ENCODE measurements at places on chromosomes 2 and 18.

- no peak for DNase-seq
Measured at GRCh38 chr2:25400169-25400568, 58.4 kb upstream of the DNMT3A start.

DNA sequence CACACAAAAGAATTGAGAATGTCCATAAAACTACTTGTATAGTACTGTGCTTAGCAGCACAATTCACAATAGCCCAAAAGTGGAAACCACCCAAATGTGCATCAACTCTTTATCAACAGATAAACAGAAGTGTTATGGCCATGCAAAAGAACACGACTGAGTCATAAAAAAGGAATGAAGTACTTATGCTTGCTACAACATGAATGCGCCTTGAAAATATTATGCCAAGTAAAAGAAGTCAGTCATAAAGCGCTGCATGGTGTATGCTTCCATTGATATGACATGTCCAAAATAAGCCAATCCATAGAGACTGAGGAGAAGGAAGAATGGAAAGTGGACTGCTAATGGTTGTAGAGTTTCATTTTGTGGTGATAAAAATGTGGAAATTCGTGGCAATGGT lies 12.1 kb upstream of the MAP2 start:
- DNase-seq = no peak

- DNase-seq = no peak
Measured at GRCh38 chr18:73944715-73945114, 202.9 kb downstream of the FBXO15 start.

DNA sequence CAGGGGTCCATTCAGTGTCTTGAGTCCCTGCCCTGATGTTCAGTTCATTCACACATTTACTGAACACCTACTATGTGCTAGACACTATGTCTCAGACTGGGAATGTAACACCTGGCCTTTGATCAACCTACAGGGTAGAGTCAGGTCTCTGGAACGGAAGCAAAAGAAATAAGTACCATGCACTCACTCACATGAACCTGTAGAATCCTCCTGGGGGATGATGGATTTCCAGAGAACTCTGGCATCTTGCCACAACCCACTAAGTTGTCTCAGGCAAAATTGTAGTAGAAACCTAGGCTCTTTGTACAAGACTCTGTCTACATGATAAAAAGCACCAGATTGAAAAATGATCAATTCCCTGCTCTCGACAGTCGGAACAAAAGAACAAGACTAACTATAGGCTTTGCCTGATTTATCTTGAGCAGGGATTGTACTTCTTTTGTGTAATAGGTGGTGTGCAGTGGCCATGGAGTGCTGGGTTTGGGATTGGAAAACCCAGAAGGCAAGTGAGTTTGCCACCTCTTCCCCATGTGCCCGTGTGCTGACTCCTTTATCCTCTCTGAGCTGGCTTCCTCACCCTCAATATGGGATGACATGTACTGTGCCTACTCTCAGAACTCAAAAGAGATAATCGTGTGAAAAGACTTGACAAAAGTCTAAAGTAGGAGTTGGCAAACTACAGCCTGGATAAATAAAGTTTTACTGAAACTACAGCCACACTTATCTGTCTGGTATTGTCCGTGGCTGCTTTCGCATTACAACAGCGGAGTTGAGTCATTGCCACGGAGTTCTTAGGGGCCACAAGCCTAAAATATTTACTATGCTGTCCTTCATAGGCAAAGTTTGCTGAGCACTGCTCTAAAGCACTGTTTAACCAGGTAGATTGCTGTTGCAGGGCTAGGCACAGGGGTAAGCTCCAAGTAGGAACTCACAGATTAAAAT lies 4.4 kb downstream of the CAPN14 start:
- no peak for DNase-seq

GRCh38 chr18:77006305-77007175 lies 126.0 kb downstream of the MBP start:
- no peak for DNase-seq

DNA sequence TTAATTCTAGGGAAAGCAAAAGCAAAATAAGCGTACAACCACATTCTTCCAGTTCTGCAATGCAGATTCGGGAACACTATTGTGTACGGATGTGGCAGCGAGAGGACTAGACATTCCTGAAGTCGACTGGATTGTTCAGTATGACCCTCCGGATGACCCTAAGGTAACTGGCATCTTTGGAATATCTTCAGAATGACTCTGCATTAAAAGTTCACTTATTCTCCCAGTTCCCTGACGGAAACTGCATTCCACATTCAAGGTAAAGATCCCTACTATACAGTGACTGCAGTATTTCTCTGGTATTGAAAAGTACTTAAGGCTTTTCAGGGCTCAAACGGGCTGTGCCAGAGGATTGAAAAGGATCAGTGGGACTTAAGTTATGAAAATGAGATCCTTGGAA lies 10.9 kb downstream of the DDX18 start:
- no peak for DNase-seq

DNA sequence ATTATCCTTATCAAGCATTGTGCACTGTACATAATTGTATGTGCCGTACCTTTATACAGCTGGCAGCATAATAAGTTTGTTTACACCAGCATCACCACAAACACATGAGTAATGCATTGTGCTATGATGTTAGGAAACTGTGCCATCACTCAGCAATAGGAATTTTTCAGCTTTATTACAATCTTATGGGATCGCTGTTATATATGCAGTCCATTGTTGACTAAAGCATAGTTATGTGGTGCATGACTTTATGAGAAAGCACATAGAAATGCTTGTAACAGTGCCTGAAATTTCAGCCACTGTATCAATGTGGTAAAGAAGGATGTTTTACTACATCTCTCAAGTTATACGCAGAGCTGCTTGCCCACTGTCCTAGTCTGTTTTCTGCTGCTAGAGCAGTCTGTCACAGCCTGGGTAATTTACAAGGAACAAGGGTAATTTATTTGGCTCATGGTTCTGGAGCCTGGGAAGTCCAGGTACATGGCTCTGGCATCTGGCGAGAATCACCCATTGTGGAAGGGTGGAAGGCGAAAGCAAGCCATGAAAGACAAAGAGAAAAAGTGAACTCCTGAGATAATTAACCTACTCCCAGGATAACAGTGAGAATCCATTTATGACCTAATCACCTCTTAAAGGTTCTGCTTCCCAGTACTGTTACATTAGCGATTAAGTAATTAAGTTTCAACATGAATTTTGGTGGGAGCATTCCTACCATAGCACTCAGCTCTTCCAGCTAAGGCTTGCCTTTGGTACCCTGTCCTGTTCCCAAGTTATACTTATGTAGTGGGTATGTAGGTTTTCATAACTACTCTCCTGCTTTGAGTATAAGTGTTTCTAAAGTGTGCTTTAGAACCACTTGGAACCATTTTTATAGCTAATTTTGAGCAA lies 4.6 kb downstream of the MAP3K20 start:
- no peak for DNase-seq

DNA sequence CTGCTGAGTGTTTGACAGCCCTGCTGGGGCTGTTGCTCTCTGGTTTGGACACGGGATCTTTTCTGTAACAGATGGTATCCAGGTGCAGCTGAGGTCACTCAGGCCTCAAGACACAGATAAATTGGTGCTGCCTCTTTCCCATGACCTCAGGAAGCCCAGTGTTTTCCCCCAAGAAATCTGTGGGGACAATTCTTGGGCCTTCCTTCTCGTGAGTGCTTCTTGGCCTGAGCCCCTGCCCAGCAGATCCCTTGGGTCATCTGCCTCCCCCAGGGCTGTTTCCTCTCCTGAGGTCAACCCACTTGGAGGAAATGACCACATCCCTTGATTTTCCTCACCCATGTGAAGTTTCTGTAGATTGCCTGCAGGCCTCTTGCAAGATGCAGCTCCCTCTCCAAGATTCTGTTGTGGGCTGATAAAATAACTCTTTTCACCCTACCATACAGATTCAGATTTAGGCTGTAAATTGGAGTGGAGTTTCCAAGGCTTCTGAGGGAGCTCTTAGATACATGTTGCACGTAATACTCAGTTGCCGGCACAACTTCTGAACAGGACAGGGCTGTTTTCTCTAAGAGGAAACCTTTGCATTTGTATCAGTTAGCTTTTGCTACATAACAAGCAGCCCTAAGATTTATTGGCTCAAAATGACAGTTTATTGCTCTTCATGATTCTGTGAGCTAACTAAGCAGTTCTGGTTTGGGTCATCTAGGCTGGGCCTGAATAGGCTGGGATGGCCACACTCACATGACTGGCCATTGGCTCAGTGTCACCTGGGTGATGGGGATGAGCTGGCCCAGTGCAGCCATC lies 13.1 kb downstream of the ZAP70 start:
- DNase-seq = no peak

GRCh38 chr2:99691926-99692325 lies 202.1 kb upstream of the REV1 start:
- DNase-seq = no peak

DNA sequence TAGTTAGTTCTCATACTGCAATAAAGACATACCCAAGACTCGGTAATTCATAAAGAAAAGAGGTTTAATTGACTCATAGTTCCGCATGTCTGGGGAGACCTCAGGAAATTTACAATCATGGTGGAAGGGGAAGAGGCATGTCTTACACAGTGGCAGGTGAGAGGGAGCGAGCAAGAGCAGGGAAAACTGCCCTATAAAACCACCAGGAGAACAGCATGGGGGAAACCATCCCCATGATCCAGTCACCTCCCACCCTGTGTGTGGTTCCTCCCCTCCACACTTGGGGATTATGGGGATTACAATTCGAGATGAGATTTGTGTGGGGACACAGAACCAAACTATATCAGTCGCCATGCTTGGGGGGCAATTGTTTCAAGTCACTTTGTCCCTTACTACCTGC lies 1.1 kb upstream of the SSB start:
- no peak for DNase-seq

- DNase-seq = no peak
Measured at GRCh38 chr2:143371616-143372015, 242.4 kb downstream of the ARHGAP15 start.

GRCh38 chr2:101509499-101510284 lies 34.8 kb upstream of the RFX8 start:
- DNase-seq = no peak

DNA sequence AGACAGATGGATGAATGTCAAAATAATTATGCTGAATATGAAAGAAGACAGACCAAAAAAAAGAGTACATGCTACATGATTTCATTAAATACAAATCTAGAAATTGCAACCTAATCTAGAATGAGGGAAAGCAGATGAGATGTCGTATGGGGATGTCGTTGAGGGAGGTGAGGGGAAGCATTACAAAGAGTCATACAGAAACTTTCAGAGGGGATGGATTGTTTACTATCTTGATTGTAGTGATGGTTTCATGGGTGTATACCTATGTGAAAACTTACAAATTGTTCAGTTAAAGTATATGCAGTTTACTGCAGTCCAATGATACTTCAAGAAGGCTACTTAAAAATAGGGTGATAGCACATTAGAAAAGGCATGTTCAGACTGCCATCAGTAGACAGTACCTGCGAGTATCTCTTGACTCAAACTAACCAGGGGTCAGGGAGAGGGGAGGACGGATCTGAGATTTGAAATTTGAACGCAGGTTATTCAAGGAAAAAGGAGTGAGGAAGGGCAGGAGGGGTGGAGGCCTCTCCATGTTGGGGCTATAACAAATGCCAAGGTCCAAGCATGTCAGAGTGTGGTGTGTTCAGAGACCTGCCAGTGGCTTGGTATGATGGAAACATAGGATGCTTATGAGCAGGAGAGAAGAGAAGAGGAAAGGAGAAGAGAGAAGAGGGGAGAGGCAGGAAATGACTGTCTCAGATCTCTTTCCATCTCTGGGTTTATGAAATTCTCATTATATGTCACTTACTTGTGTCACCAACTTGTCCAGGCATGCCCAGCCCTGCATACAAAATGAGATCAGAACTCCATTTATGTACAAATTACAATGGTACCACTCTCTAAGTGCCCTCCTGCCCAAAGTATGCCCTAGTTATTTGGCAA lies 257.3 kb upstream of the CXCR4 start:
- DNase-seq = no peak

DNA sequence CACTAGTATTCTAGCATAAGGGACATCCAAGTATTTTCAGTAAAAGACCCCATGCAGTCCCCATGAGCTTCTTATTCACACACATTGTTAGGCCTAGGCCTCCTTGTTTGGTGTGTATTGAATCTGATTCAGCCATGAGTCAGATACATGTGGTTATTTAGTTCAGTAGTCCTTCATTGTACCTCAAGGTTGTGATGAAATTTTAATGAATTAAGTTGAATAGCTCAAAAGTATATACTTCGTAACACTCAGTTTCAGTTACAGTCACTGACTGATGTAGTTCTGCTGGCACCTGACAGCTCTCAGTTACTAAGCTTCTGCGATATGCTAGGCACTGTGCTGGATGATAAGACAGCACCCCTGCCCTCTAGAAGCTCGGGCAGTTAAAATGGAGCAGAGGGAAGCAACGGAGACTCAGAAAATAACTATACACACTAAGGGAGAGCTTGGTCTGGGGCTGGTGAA lies 86.4 kb downstream of the XRCC5 start:
- DNase-seq = no peak

- DNase-seq = no peak
Measured at GRCh38 chr18:7856116-7856515, 289.0 kb downstream of the PTPRM start.

GRCh38 chr2:110904779-110905148 lies 172.4 kb downstream of the ACOXL start:
- DNase-seq = no peak

DNA sequence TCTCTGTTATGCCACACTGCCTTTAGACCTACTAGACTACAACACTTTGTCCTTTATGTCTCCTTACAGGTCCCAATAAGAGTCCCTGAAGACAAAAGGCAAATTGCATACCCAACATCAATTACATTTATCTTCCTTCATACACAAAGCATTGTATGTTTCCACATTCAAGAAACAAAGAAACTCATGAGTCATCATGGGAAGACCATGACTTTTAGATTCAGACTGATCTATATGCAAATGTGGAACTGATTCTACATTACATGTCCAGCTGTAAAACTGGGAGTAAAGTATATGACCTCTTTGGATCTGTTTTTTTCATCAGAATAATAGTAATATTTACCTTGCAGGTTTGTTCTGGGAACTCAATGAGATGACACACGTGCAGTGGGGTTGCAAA lies 25.2 kb upstream of the HNMT start:
- DNase-seq = no peak

Data from NK-92 treated with Interleukin-12 subunit alpha and Interleukin-12 subunit beta, amount 100 ng/mL, for 24 hours (cell line).